H9 (cell line): ENCODE measurements at places on chromosomes 13 and 19.

GRCh38 chr19:15448044-15448777, 1.5 kb downstream of the WIZ start:
- no peaks in the 10 kb centered on the region; the same call in 1 of the 2 replicates for H3K4me1 ChIP-seq
- no peaks in the 10 kb centered on the region for H3K36me3 ChIP-seq
- no peak for DNase-seq
- H3K4me3 ChIP-seq: peak overlapping the region; percentile 82

- H3K4me1 ChIP-seq: peaks cover 4% of the 10 kb centered on the region; the same call in 1 of the 2 replicates
- H3K27ac ChIP-seq: no peak overlapping the region
- peak; percentile 85 for DNase-seq
- H3K4me3 ChIP-seq: peak overlapping the region; percentile 1; the same call in 2 of the 3 replicates
Observed at GRCh38 chr19:38769635-38770211, 3.6 kb downstream of the LGALS7 start.

DNA sequence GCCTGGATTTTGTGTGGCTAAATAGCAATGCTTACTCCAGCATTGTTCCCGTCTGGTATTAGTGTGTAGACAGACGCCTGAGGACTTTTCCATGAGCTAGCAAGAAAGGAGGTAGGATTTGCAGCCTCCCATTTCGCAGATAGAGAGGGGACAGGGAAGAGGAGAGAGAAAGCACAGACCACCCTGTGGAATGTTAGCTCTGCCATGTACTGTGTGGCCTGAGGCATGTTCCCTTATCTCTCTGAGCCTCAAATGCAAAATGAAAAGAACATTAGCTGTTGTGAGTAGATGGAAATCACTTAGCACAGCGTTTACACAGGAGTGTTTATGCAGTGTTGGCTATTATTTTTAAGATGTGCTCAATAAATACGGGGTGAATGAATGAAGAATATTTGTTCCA, 45.5 kb downstream of the OLFM4 start:
- H3K4me1 ChIP-seq: no peaks in the 10 kb centered on the region
- H3K27me3 ChIP-seq: no peaks in the 10 kb centered on the region
- H3K36me3 ChIP-seq: peaks cover 9% of the 10 kb centered on the region
- H3K4me3 ChIP-seq: no peak overlapping the region
- H3K27ac ChIP-seq: no peak overlapping the region

- H3K27ac ChIP-seq: no peak overlapping the region
- peaks cover 4% of the 10 kb centered on the region; the same call in 1 of the 2 replicates for H3K4me1 ChIP-seq
- H3K36me3 ChIP-seq: peaks cover 4% of the 10 kb centered on the region
- H3K4me3 ChIP-seq: no peak overlapping the region
- no peak for DNase-seq
- no peaks in the 10 kb centered on the region for H3K27me3 ChIP-seq
Observed at GRCh38 chr13:36745436-36745835, 71.6 kb downstream of the SERTM1 start.

- no peaks in the 10 kb centered on the region for H3K4me1 ChIP-seq
- no peak for DNase-seq
- no peak overlapping the region for H3K27ac ChIP-seq
- H3K27me3 ChIP-seq: no peaks in the 10 kb centered on the region
- no peaks in the 10 kb centered on the region for H3K36me3 ChIP-seq
- no peak overlapping the region for H3K4me3 ChIP-seq
Observed at GRCh38 chr13:84630476-84630875, 748.2 kb upstream of the SLITRK1 start.

GRCh38 chr13:44053208-44053607, 173.5 kb downstream of the LACC1 start:
- no peak overlapping the region for H3K27ac ChIP-seq
- no peaks in the 10 kb centered on the region for H3K36me3 ChIP-seq
- no peaks in the 10 kb centered on the region for H3K4me1 ChIP-seq
- no peaks in the 10 kb centered on the region for H3K27me3 ChIP-seq

- no peak overlapping the region for H3K27ac ChIP-seq
- H3K4me3 ChIP-seq: no peak overlapping the region
- DNase-seq: peak; percentile 37
- no peaks in the 10 kb centered on the region for H3K36me3 ChIP-seq
Observed at GRCh38 chr13:97028441-97029299, 34.4 kb upstream of the OXGR1 start.

GRCh38 chr19:23769691-23770468, 11.2 kb upstream of the ZNF681 start:
- no peak overlapping the region for H3K27ac ChIP-seq
- 0 out of 2 replicates have a peak, but pooled peaks cover 2% of the 10 kb centered on the region for H3K4me1 ChIP-seq
- no peaks in the 10 kb centered on the region; the same call in 1 of the 2 replicates for H3K27me3 ChIP-seq
- H3K4me3 ChIP-seq: no peak overlapping the region
- no peak for DNase-seq
- H3K36me3 ChIP-seq: peaks cover 73% of the 10 kb centered on the region

DNA sequence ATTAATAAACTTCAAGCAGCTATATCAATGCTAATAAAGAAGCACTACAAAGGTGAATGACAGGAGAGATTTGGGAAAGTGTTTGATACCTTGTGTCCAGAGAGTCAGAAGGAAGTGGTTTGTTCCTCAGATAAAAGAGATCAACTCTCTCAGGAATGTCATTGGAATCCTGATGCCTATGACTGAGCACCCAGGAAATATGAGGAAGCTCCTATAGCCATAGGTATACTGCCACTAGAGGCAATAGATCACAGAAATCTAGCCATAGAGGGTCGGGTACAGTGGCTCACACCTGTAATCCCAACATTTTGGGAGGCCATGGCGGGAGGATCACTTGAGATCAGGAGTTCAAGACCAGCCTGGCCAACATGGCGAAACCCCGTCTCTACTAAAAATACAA, 612.6 kb downstream of the DACH1 start:
- H3K27me3 ChIP-seq: no peaks in the 10 kb centered on the region
- H3K4me3 ChIP-seq: no peak overlapping the region
- H3K4me1 ChIP-seq: no peaks in the 10 kb centered on the region
- no peaks in the 10 kb centered on the region for H3K36me3 ChIP-seq
- no peak for DNase-seq

DNA sequence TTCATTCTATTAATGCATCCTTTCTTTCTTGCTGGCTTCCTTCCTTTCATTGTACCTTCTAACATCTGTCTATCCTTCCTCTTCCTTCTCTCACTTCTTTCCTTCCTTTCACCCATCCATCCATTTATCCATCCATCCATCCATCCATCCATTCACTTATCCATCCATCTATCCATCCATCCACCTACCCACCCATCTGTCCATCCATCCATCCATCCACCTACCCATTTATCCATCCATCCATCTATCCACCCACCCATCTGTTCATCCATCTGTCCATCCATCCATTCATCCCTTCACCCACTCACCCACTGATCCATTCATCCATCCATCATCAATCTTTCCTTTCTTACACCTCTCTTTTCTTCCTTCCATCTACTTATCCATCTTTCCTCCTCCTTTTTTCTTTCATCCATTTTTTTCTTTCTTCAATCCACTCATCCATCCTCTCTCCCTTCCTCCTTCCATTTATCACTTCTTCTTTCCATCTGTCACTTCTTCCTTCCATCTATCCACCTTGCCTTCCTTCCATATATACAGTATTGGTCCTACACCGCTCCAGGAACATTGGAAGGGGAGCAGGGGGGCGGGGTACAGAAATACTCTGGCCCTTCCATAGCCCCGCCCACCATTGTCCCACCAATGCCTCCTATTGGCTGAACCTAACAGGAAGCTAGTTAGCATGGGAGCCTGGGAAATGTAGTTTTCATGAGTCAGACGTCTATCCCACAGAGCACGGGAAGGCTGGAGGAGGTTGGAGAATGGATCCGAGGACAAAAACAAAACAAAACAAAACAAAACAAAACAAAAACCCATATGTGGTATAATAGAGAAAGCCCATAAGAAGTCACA, 45.9 kb downstream of the MBD3L1 start:
- no peaks in the 10 kb centered on the region for H3K4me1 ChIP-seq
- H3K27me3 ChIP-seq: no peaks in the 10 kb centered on the region
- no peak for DNase-seq
- peaks cover 45% of the 10 kb centered on the region for H3K36me3 ChIP-seq
- H3K27ac ChIP-seq: no peak overlapping the region

DNA sequence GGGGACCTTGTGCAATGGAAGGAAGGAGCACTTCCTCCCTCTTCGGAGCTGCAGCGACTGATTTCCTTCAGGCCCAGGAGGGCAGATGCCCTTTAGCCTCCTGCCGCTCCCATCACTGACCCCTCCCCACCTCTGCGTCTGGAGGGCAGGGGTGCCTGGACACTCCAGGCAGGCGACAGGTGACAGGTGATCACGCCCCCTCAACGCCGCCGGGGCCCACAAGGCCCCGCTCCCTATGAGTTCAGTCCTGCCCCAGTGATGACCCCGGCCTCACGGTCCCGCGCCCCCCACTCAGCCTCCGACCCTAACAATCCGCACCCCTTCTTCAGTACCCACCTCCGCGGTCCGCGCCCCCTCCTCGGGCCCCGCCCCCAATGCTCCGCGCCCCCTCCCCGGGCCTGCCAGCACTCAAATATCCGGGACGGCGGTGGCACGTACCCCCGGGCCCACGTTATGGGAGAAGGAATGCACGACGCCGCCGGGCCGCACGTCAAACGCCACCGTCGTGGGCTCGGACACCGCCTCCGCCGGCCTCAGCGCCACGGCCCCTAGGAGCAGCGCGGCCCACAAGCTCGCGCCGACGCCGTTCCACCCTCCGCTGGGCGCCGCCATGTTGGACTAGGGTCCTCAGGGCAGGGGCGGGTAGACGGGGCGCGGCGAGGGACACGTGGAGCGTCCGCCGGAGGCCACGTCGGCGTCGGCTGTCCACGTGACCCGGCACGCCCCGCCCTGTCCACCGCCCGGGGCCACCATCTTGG, at the start of gene MYDGF:
MYDGF (minus strand) TSS at position 620 of the 758 bp plus-strand sequence; CDS start at position 612, 8 bp downstream.
- no peaks in the 10 kb centered on the region for H3K4me1 ChIP-seq
- no peak within 1 kb of the TSS for H3K27ac ChIP-seq
- H3K4me3 ChIP-seq: peak within 1 kb of the TSS; percentile 97
- no peaks in the 10 kb centered on the region for H3K27me3 ChIP-seq
- H3K36me3 ChIP-seq: peaks cover 12% of the 10 kb centered on the region
- peak; percentile 92 for DNase-seq

DNA sequence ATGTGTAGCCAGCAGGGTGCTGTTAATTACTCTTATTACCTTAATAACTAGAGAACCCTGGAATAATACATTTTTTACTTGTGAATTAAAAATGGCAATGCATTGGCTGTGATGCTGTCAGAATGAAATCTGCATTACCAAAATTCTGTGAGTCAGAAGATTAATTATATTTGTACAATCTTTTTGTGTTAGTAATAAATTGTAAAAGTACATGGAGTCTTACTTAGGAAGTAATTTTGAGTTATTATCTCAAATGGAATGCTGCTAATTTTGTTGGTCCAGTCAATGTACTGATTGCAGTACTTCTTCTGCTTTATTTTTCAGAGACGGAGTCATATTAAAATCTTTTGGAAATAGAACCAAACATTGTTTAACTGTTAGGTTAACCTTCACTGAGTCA, 152.0 kb upstream of the SLC10A2 start:
- no peak overlapping the region for H3K4me3 ChIP-seq
- H3K27me3 ChIP-seq: no peaks in the 10 kb centered on the region
- DNase-seq: no peak
- no peak overlapping the region for H3K27ac ChIP-seq
- no peaks in the 10 kb centered on the region for H3K36me3 ChIP-seq
- H3K4me1 ChIP-seq: no peaks in the 10 kb centered on the region

GRCh38 chr13:95181586-95181985, 119.7 kb downstream of the ABCC4 start:
- no peaks in the 10 kb centered on the region for H3K27me3 ChIP-seq
- no peak for DNase-seq
- no peak overlapping the region for H3K27ac ChIP-seq
- no peak overlapping the region for H3K4me3 ChIP-seq

- peaks cover 5% of the 10 kb centered on the region; the same call in 1 of the 2 replicates for H3K27me3 ChIP-seq
- H3K4me3 ChIP-seq: peak overlapping the region; percentile 28; the same call in 1 of the 2 replicates
- no peak for DNase-seq
- H3K27ac ChIP-seq: no peak overlapping the region
- H3K36me3 ChIP-seq: no peaks in the 10 kb centered on the region
- H3K4me1 ChIP-seq: peaks cover 31% of the 10 kb centered on the region
Observed at GRCh38 chr13:106530171-106530851, 5.2 kb downstream of the EFNB2 start.

DNA sequence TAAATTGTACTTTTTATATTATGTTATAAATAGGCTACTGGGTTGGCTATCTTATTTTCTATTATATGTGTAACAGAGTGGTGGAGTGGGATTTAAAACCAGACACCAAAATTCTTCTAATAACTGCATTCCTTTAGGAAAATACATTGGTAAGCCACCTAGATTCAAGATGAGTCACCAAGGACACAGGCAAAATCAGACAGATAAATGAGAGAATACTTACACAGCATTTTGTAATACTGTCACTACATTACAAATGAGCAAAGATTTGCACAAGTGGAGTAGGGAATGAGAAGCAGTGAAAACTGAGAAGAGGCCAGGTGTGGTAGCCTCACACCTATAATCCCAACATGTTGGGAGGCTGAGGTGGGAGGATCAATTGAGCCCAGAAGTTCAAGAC, 6.2 kb upstream of the SPART start:
- H3K4me1 ChIP-seq: no peaks in the 10 kb centered on the region
- DNase-seq: no peak
- no peak overlapping the region for H3K4me3 ChIP-seq
